Stimulated activated CD8-positive, alpha-beta memory T cell treated with anti-CD3 and anti-CD28 coated beads, Interleukin-7, amount 100 ng/mL, for 48 hours (primary cell): ENCODE measurements at places on chromosomes 16 and 17.

DNA sequence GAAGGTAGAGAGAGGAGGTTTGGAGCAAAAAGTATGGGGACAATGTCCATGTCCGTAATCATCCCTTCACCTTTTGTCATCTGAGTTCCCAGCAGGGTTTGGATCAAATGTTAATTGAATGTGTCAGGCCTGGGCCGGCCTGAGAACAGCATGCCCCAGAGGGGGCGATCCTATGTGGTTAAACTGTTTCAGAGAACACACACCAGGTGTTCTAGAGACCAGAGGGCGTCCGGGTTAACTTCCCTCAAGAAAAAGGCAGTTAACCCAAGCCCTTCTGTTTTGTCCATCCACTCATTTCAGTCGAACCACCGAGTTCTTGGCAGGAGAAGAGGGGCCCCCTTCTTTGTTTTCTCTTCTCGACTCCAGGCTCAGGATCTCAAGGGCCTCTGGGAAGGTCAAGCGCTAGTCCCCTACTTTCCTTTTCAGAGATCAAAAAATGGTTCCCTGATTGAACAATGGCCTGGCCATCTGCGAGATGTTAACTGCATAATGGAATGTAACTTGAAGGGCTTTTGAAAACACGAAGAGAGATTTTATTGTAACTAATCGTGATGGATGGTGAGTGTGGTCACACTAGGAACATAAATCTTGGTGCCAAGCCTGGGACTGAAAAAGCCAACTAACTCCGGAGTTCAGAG lies 142.5 kb downstream of the IRX3 start:
- DNase-seq = no peak

- DNase-seq = no peak
Measured at GRCh38 chr17:73278465-73279453, 17.1 kb upstream of the CPSF4L start.

DNA sequence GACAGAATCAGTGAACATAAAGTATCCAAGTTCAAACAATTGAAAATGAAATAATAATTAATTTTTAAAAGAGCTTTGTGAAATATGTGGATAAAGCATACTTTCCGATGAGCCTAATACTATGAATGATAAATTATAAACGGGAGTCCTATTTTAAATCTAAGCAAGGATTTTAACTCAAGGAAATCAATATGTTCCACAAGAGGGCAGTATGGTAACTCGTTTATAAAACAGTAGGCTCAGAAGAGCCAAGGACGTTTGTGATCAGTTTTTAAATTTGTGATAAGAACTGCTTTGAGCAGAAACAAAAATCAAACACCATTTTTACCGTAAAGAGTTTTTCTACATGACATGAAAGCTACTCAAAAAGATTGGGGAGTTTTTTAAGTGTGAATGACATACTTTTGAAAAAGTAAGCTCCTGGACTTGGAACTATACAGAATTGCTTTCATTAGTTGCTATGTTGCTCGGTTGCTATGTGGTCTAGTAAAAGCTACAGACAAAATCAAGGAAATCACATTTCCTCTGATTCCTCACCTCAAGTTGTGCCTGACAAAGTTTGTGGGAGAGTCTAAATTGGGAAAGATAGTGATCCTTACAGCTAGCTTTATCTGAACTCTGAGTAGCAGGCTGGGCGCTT lies 11.8 kb upstream of the TEKT1 start:
- no peak for DNase-seq

DNA sequence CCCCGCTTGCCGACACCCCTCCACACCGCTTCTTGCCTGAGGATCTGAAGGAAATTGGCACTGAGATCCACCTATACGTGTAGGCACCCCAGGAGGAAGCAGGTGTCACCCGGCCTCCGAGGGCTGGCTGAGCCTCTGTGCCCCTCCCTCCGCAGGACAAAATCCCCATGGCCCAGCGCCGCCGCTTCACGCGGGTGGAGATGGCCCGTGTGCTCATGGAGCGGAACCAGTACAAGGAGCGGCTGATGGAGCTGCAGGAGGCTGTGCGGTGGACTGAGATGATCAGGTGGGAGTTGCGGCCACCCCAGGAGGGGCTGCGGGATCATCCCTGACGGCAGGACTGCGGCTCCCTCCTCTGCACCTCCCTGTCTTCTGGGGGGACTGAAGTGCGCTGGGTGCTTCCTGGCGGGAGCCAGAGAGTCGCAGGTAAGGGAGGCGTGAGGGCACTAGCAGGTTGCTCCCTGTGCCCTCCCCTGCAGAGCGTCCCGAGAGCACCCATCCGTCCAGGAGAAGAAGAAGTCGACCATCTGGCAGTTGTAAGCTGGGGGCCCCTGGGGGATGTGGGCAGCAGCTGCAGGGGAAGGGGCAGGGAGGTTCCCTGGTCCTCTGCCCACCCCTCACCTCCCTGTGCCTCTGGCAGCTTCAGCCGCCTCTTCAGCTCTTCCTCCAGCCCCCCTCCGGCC lies 9.0 kb downstream of the NME3 start:
- DNase-seq = no peak

GRCh38 chr16:11058832-11059231 lies 114.5 kb downstream of the CLEC16A start:
- no peak for DNase-seq

DNA sequence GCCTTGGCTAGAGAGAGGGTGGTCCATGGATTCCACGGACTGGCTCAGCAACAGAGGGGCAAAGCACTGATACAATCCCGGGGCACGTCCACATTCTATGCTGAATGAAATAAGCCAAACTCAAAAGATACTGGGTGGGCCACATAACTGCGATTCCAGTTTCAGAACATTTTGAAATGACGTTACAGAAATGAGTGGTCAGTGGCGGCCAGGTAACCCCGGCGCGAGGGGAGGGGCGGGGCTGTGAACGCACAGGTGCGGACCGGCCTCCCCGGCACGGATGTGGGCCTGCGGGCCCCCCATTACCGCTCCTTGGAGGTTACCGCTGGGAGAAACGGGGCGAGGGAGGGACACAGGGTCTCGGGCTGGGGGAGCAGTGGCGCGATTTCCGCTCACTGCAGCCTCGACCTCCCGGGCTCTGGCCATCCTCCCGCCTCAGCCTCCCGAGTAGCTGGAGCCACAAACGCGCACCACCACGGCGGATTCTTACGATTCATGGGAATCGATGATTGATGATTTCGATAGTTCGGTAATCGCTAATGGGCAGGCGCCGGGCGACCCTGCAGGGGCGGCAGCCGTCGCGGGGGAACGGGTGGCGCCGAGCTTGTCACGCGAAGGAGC lies 559 bp downstream of the MVD start:
- DNase-seq = no peak

- no peak for DNase-seq
Measured at GRCh38 chr16:75099738-75100602, 16.6 kb downstream of the LDHD start.

GRCh38 chr17:50425682-50426471 lies at the start of gene ACSF2:
Gene ACSF2 (plus strand): TSS chr17:50426218. CDS start chr17:50426262, 44 bp downstream.
- peak; percentile 32 for DNase-seq

- DNase-seq = no peak
Measured at GRCh38 chr17:633641-634101, 81.0 kb downstream of the VPS53 start.

GRCh38 chr17:8939496-8940334 lies 25.8 kb downstream of the PIK3R5 start:
- no peak for DNase-seq

DNA sequence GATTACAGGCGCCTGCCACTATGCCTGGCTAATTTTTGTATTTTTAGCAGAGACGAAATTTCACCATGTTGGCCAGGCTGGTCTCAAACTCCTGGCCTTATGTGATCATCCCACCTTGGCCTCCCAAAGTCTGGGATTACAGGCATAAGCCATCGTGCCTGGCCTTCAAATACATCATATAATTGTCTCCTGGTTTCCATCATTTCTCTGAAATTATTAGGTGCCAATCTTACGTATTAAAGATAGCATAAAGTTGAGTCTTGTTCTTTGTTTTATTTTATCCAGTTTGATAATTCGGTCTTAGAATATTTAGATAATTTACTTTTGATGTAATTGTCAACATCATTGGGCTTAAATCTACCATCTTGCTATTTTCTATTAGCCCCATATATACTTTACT lies 32.8 kb upstream of the TMEM92 start:
- DNase-seq = no peak

GRCh38 chr17:30000001-30000754 lies 58.7 kb downstream of the EFCAB5 start:
- DNase-seq = no peak

GRCh38 chr16:88747588-88748301 lies 37.3 kb downstream of the PIEZO1 start:
- peak; percentile 19 for DNase-seq

- no peak for DNase-seq
Measured at GRCh38 chr16:13379266-13379665, 477.9 kb downstream of the SHISA9 start.

DNA sequence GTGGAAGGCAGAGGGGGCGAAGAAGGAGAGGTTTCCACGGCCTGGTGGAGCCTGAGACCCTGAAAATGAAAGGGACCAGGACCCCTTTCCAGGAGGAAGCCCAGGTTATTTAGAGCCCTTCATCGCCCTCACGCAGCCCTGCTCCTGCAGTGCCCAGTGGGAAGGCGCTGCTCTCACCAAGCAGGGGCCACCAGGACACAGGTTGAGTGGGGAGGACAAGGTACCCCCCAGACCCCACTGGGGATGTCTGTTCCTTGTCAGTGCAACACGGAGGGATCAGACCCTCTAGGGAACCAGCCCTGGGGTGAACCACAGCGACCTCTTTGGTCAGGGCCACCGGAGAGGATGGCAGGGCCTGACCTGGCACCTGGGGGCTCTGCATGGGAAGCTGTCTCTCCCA lies 163.9 kb downstream of the C16orf95 start:
- no peak for DNase-seq

DNA sequence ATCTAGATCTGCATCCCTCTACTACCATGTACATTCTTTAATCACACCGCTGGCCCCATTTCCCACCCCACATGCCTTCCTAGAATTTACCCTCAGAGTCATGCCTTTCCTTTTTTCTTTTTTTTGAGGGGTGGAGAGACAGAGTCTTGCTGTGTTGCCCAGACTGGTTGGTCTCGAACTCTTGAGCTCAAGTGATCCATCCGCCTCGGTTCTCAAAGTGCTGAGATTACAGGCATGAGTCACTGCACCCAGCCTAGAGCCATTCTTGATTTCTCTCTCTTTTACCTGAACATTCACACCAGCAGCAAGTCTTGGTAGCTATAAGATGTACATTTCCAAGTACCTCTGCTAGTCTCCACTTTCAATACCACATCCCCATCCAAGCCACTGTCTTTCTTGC lies 2.1 kb downstream of the PAGR1 start:
- DNase-seq = no peak

GRCh38 chr17:30336369-30337171 lies 2.7 kb upstream of the TMIGD1 start:
- DNase-seq = peak; percentile 29

- no peak for DNase-seq
Measured at GRCh38 chr16:46887524-46887854, 3.3 kb downstream of the GPT2 start.

- no peak for DNase-seq
Measured at GRCh38 chr17:37802712-37803416, 58.0 kb upstream of the HNF1B start.

DNA sequence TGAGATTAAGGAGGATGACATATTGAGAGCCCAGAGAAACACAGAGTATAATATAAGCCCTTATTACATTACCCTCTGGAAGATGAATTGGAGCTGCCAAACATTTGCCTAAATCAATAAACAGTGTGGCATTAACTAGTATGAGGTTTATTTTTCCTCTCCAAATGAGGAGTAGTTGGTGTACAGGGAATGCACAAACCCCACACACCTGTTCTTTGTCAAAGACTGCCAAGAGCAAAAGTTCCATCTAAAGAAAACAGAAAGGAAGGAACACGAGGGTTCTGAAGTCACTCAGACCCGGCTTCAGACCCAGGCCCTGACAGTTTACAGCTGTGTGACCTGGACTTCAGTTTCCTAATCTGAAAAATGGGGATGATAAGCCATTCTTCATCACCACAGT lies 138.1 kb downstream of the SHISA9 start:
- DNase-seq = no peak

DNA sequence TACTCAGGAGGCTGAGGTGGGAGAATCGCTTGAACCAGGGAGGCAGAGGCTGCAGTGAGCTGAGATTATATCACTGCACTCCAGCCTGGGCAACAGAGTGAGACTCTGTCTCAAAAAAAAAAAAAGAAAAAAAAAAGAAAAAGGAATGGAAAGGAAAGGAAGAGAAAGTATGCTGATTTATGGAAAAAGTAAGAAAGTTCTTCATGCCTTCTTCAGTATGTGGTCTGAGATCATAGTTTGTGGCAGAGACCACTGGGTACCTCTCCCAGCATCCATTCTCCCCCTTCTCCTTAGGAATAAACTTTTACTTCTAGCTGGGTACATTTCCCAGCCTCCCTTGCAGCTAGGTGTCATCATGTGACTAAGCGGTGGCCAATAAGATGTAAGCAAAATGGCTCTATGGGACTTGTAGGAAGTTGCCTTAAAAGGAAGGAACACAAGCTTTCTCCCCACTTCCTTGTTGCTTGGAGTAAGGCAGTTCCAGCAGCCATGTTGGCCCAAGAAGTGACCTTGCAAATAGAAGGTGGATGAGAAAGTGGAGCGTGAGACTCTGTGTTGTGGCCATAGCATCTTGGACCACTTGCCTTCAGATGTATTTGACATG lies 26.1 kb upstream of the XPO6 start:
- no peak for DNase-seq

GRCh38 chr17:28551421-28552175 lies 826 bp downstream of the UNC119 start:
- no peak for DNase-seq

- DNase-seq = no peak
Measured at GRCh38 chr17:67995570-67996263, 552 bp downstream of the C17orf58 start.

DNA sequence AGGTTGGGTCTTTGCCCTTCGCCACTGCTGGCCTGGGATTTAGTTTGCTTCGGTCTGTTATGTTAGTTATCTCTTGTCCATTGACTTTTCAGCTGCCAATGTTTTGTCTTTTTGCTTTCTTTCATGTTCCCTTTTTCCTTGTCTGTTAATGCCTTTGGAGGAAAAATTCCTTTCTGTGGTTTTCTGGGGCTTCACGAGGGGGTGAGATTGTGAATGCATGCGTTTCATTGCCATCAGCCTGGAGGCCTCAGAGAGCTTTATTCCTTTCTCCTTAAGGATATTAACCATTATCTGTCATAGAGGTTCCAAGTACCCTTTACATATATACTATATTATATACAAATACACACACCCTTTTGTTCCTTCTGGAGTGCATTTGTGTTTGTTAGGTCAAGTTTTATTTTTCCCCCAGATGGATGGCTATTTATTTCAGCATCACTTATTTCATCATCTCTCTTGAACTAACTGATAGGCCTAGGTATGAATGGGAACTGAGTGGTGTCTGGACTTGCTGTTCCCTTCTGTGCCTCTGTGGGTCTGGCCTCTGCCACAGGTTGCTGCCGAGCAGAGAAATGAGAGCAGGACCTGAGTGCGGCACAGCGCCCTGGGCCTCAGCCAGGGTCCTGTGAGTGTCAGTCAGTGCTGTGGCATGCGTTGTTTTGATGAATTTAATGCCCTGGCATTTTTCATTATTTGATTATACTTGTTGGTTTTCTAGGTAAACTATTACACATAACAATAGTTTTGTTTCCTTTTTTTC lies 193.4 kb downstream of the LGALS9B start:
- DNase-seq = peak; percentile 12
